Caco-2 (cell line): ENCODE measurements at places on chromosomes 16 and 17. TPM values are rescaled to one million over a fixed set of nuclear protein-coding genes. Genes with fewer than 3 reads are reported as not detected.

GP1BA gene
- not detected in 2 replicates for total RNA-seq

EPN3 gene
- total RNA-seq, result 49.4 and 53.2 TPM in 2 replicates

KRTAP2-2 gene
- not detected in 2 replicates for total RNA-seq

CHST6 gene
- 1.1 and 1.3 TPM in 2 replicates for total RNA-seq

SLC25A39 gene
- total RNA-seq, result 155 and 172 TPM in 2 replicates

WWP2 gene
- total RNA-seq, result 39.7 and 43.9 TPM in 2 replicates

MAPT gene
- total RNA-seq, result 0.60 and 0.95 TPM in 2 replicates
